ENCODE measurements at places on chromosomes 3 and 15.

DNA sequence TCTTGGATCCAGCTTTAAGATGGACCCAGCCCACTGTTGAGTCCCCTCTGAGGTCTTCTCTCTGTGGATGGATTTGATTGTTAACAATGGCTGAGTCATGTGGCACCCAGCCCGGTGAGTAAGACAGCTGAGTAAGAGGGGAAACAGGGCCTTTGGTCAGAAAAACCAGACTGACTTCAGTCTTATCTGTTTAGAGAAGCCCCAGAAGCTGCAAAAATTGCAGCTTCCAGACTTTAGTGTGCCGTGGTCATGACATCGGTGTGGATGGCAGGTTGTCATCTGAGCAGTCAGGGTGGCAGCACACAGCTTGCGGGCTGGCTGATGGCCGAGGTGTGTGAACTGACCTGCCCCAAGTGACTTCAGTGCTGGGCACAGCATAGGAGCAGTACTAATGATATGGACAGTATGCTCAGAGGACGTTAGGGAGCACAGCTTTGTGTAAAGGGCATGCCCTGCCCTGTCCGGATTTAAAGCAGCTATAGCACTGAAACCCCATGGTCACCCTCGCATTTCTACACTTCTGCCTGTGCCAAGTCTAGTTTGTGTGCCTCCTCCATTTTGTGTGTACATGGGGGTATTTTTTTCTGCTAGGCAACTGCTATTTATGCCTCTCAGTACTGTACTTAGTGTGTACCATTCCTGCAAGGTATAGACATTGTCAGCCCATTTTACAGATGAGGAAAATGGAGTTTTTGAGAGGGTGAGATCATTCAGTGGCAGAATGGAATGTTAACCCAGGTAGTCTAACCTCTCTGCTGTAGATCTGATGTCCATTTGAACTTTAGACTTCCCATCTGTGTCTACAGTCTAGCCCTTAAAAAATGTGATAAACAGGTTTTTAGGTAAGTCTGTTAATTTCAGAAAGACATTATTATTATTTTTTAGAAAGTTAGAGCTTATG lies 44.4 kb downstream of the FLNB start:
- DNase-seq, result peak; percentile 8

DNA sequence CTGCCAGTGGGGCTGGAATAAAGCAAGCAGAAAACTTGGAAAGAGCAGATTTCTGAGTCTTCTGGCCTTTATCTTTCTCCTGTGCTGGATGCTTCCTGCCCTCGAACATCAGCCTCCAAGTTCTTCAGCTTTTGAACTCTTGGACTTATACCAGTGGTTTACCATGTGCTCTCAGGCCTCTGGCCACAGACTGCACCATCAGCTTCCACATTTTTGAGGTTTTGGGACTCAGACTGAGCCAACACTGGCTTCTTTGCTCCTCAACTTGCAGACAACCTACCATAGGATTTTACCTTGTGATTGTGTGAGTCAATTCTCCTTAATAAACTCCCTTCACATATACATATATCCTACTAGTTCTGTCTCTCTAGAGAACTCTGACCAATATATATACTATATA lies 706.6 kb downstream of the NR2F2 start:
- no peak for DNase-seq

DNA sequence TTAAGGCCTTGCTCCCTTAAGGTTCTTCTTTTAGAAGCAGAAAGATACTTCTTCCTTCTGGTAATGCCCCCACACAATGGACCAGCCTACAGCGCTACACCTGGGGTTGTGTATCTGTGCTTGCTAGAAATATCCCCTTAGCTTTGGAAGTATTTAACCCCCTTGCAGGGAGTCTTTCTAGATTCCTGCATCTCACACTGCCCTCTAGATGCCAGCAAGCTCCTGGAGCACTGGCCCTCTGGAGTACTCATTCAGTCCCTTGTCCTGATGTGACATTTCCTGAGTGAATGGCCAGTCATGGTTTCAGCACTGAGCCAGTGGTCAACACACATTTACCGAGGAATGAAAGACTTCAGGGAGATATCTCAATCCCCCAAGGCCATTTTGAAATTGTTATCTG lies 30.4 kb upstream of the RBP2 start:
- DNase-seq, result no peak

DNA sequence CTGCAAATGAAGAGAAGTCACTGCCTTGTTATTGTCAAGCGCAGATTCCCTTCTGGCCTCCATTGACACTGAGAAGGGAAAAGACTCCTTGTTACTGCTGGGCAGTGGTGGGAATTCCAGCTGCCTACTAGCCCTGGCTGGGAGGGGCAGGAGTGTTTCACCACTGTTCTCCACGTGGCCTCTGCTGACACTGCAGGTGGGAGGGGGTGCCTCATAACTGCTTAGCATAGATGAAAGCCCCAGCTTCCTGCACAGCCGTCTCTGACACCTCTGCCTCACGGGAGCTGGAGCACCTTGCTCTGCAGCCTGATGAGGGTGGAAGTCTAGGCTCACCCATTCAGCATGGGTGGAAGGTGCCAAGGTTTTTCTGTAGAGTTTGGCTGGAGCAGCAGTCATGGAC lies 52.1 kb downstream of the TM2D3 start:
- no peak for DNase-seq

DNA sequence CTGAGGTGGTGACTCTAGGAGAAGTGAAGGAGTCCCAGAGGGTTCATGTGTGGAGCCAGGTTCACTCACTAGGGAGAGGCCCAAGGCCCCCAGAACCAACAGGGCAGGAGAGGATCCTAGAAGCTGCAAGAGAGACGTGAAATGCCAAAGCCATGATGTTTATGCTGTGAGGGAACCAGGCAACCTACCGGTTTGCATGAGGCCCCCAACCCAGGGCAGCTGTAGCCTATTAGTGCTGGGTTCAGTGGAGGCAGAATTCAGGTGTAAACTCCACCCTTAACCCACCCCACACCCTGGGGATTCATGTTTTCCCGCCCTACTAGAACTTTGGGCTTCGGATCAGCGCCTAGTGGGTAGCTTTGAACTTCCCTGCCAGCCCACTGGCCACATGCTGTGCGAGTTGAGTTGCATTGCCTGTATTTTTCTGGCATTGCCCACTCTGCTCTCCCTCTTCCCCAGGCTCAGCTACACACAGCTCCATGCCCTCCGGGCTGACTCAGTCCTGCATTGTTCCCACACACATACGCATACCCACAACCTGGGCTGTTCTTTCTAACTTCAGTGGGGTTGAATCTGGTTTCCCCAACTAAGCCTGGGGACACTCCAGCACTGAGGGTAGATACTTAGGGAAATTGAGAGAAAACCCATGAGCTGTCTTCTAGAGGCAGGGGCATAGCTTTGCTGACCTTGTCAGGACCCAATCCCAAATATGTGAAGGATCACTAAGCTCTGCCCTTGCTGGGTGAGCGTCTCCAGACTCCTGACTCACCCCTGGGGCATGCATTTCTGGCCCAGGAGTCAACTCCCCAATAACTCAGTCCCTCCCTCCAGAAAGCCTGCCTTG lies 2.0 kb upstream of the ZBTB47 start:
- no peak for DNase-seq

DNA sequence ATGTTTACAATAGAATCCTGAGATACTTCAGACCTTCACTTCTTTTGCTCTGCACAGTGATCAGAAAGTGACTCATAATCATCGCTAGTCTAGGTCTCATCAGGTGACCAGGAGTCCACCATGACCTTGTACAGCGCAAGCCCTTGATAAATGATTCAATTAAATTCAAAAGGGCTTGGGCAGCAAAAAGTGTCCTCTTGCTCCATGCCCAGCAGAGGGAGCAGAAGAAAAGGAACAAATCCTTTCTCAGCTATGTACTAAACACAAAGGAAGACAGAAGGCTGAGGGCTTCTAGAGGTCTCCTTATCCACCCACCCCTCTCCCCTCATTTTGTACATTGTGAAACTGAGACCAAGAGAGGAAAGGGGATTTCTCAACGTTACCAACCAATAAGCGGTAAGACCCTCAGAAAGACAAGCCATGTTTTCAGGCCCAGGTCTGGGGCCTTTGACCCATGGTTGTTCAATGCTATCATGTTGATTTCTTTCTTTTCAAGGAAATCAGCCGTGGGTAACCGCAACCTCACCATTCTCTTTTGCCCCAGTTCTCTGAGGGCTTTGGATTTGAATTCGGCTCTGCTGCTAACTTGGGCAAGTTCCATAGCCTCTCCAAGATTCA lies 74.8 kb downstream of the AQP9 start:
- no peak for DNase-seq

DNA sequence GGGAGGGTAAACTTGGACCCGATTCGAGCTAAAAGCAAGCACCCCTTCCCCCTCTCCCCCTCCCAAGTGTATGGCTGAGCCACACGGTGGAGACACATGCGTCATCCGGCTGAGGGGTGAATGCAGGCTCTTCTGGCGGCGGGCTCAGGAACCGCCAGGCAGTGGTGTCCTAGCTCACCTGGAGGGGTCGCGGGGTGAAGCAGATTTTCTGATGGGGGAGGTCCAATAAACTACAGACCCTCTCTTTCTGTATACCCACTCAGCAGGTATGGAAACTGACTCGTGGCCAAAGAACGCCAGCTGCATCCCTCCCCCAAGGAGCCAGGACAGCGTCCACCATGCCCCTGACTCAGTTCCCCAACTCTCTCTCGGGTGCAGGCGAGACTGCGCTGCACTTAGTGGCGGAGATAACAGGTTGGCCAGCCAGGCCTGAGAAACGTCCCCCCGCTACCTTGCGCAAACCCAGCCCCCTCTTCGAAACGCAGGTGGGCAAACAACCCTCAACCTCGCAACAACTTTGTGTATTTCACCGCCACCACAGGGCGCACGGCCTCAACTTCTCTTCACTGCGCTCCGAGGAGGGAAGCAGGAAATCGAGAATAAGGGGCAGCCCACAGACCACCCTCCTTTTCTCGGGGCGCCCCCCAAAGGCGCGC lies 1.3 kb downstream of the MAGI1 start:
- DNase-seq, result no peak

GRCh38 chr3:63824309-63824708 lies 5.2 kb downstream of the C3orf49 start:
- no peak for DNase-seq

DNA sequence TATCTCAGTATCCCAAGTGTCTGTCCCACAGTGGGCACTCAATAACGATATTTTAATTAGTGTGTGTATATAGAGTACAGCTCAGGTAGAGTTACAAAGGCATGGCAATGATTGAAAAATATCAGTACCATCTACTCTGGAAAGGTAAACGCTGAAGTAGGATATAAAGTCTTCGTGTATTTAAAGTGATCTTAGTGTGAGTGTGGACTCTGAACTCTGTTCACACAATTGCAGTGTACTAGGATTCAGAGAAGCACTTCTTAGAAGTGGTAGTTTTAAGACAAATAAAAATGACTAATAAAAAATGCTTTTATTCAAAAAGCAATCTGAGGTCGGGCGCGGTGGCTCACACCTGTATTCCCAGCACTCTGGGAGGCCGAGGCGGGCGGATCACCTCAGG lies 62.9 kb upstream of the RAP2B start:
- no peak for DNase-seq

DNA sequence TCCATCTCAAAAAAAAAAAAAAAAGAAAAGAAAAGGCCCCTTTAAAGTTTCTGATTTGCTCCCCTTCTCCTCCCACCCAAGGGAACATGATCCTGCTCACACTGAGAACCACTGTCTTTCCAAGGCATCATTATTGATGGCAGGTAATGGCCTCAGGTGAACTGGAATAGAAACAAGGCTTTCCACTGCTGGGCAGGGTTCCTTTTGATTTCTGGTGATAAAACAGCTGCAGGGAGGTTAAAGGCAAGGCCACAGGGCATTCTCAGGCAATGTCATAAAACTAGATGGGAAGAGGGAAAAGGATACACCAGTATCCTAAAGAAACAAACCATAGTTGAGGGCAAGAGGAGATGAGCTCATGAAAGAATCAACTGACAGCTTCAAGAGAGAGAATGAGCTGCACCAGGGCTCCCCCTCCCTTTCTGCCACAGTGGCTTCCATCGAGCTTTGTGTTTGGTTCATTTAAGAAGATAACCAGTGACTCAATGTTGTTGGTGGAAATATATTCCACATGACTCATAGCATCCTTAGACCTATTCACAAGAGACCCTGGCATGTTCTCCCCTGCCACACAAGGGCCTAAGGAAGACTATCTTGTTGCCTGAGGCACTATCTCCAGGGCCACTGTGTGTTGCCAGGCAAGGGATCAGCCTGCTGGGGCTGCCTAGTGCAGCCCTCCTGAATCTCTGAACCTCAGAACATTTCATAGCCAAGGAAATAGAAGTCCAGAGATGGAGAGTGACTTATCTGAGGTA lies 86.4 kb downstream of the WDR76 start:
- no peak for DNase-seq

DNA sequence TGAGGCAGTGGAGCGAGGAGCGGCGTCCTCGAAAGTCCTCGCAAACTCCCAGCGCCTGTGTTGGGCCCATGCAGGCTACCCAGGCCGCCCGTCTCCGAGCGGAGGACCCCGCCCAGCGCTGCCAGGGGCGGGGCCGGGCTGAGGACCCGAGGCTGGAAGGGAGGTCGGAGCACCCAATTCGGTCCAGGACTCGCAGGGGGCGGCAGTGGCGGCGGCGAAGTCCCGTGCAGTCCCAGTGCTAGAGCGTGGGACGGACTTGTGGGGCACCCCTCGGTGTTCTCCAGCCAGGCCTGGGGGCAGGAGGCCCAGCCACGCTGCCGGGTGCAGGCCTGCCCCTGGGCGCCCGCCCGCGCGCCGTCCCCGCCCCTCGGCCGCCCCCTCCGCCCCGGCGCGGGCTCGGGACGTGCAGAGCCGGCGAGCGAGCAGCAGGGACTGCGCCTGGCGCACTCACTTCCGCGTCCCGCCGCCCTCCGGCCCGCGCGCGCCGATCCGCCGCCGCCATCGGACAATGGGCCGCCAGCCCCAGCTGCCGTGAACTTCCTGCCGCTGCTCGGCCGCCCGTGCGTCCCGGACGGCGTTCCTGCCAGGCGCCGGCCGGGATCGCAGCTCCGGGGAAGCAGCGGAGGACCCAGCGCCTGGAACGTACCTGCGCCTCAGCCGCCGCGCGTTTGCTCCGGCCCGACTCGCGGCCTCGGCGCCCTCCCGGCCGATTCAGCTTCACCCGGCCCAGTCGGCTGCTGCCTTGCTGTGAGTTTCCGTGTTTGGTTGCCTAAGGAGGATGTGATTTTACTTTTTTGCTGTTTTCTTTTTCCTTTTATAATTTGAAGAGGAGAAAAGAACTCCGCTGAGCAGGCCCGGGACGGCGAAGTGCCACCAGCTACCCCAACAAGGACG lies 596 bp upstream of the LIMD1 start:
- DNase-seq, result peak; percentile 44

GRCh38 chr15:64209680-64210334 lies 47.0 kb upstream of the PPIB start:
- no peak for DNase-seq
